ENCODE measurements at places on chromosomes 4 and X.

DNA sequence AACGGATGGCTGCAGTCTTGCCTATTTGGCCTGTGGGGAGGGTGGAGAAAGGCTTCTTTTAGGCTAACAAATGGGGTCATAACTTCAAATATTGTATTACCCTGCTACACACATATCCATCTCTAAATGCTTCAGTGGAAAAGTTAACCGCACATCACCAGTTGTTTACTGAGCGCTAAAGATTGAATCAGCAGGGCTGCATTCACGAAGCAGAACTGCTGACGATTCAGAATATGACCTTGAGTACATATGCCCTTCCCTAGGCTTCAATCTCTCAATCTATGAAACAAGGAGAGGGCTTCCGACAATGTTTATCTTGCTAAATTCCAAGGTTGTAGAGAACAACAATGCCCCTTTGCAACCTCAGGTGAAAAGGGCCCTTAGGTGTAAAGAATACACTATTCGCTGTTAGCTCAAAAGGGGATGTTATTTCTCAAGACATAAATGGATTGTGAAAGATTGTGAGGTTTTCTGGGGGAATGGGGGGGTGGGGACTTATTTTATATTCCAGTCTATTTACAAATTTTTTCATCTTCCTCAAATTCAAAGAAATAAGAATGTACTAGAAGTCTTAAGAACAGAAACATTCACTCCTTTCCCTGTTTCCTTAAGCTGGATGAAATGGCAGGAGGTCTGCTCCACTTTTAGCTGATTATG lies 2.6 kb upstream of the ATP6AP2 start:
- DNase-seq, result no peak

DNA sequence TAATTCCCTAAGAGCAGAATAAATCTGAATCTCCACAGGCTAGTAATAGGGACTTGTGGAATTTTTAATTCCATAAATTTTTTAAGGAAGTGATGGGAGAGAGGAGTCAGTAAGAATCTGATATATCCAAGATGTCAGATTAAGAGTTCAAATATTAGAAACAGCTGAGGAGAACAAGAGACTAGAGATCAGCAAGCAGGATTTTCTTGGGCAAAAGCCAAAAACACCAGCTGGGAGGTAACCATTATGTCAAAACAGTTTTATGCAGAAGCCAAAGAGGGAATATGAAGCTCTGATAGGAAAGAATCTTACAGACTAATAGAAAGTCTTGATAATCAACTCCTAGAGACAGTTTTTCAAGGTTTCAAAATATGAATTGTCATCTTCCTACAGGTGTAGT lies 72.2 kb upstream of the RBPJ start:
- DNase-seq, result no peak

- DNase-seq, result no peak
Observed at GRCh38 chr4:10741961-10742699, 57.6 kb upstream of the CLNK start.

DNA sequence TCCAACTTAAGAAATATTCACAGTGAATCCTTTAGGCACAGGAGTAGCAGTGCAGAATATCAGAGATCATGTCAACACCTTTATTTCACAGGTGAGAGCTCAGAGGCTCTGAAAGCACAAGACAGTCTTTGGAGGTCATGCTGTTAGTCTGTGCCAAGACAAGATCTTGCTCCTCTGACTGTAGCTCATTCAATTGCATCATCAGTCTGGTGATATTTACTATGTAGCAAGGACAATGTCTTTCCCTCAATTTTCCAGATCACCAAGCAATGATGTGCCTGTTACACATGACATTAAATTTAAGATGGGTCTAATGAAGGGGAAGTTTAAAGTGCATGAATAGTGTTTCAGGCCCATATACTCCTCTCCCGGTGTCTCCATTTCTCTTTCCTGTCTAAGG lies 277.5 kb downstream of the IL15 start:
- no peak for DNase-seq

DNA sequence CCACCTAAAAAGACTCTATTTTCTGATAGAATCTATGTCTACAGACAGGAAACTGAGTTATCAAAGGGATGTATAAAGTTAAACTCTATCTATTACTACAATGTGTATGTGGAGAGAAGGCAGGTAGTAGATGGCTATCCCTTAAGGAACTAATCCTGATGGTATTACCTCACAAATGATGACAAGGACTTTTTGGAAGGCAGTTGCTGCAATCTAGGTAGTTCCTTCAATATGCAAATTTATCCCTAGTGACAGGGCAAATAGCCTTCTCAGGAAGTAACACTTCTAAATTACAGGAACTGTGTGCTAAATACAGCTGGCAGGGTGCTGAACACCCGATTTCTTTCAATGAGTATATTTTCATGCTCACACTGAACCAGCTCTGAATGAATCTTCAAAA lies 177.4 kb downstream of the COL25A1 start:
- no peak for DNase-seq

DNA sequence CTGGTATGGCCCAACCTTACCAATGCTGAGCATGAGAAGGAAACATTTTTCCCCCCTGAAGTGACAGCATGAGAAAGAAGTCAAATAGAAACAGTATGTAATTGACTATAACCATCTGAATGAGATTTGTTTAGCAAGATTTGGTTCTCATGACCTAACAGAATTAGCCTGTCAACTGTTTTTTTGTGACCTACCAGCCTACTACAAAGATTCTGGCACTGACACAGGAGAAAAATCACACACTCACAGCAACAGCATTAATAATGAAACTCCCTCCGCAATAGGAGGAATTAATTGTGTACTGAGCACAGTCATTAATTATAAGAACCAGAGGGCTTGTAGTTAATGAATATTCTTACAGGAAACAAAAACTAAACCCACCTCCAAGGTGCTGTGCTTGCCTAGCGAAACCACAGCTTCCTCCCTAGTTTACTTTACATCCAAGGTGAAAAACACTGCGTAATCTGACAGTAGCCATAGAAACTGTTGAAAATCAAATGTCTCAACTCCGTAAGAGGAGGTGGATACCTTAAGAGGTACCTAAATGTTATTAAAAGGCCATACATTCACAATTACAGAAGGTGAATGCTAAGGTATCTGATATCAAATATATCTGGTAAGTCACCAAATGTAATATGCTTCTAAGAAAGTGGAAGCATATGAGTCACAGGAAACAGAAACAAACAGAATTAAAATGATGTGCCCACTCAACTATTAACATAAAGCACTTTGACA lies 34.9 kb downstream of the MMRN1 start:
- no peak for DNase-seq

- no peak for DNase-seq
Observed at GRCh38 chrX:15672881-15673280, 8.3 kb upstream of the CLTRN start.

- DNase-seq, result no peak
Observed at GRCh38 chrX:8851231-8851886, 50.2 kb upstream of the FAM9A start.

DNA sequence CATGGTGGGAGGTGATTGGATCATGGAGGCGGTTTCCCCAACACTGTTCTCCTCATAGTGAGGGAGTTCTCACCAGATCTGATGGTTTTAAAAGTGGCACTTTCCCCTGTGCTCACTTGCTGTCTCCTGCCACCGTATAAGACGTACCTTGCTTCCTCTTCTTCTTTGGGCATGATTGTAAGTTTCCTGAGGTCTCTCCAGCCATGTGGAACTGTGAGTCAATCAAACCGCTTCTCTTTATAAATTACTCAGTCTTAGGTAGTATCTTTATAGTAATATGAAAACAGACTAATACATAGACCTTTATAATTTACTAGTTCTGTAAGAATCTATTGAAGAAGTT lies 82.5 kb upstream of the PITX2 start:
- DNase-seq, result no peak

- no peak for DNase-seq
Observed at GRCh38 chr4:139872274-139872673, 206.7 kb downstream of the MGST2 start.
